ENCODE measurements at places on chromosomes 7 and 10.

DNA sequence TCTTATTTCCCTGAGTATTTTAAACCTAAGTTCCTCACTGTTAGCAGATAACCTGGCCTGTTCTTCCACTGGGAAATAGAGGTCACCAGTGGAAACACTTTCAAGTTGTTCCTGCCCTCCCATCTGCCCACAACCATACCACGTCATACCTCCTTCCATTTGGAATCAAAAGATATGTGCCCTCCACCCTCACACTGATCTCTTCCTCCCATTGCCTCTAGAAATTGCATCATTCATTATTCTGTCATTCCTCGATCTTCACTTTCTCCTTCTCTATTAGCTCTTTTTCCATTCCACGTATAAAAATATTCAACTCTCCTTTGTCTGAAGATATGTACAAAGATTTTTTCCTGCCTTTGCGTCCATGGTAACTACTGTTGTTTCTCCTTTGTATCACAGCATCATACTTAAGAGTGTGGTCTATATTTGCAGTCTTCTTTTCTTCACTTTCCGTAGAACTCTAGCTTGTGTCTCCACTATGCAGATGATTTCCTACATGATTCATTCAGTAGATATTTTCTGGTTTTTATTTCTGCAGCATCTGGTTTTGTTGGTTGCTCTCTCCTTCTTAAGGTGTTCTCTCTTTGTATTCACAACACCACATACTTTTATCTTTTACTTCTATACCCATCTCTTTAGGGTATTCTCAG, 312.3 kb downstream of the REEP3 start:
- peak; percentile 55 for DNase-seq

GRCh38 chr7:107530751-107531150, 33.0 kb downstream of the COG5 start:
- DNase-seq, result no peak

GRCh38 chr7:55550010-55550663, 22.2 kb downstream of the VOPP1 start:
- DNase-seq, result no peak

GRCh38 chr7:148337246-148337965, 253.2 kb upstream of the C7orf33 start:
- no peak for DNase-seq

- peak; percentile 17 for DNase-seq
Measured at GRCh38 chr7:159070431-159071148, 74.1 kb downstream of the VIPR2 start.

- DNase-seq, result no peak
Measured at GRCh38 chr7:108034586-108034985, 31.6 kb upstream of the LAMB1 start.

GRCh38 chr7:72286519-72286918, 125.6 kb downstream of the CALN1 start:
- DNase-seq, result no peak

- DNase-seq, result no peak
Measured at GRCh38 chr7:16365177-16365576, 56.2 kb downstream of the CRPPA start.

DNA sequence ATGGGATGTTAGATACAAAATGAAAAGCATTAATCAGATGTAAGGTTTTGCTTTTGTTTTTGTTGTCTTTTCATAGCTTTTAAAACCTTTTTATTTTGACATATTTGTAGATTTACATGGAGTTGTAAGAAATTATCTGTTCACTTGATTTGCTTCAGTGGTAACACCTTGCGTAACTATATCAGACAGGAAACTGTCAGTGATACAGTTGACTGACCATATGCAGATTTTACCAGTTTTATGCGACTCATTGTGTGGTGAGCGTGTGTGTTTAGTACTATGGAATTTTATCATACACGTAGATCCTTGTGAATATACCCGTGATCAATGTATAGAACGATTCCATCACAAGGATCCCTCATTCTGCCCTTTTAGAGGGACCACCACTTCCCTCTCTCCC, 701.4 kb downstream of the SUGCT start:
- peak; percentile 33 for DNase-seq

- DNase-seq, result peak; percentile 52
Measured at GRCh38 chr7:91565499-91566401, 301.5 kb downstream of the FZD1 start.

DNA sequence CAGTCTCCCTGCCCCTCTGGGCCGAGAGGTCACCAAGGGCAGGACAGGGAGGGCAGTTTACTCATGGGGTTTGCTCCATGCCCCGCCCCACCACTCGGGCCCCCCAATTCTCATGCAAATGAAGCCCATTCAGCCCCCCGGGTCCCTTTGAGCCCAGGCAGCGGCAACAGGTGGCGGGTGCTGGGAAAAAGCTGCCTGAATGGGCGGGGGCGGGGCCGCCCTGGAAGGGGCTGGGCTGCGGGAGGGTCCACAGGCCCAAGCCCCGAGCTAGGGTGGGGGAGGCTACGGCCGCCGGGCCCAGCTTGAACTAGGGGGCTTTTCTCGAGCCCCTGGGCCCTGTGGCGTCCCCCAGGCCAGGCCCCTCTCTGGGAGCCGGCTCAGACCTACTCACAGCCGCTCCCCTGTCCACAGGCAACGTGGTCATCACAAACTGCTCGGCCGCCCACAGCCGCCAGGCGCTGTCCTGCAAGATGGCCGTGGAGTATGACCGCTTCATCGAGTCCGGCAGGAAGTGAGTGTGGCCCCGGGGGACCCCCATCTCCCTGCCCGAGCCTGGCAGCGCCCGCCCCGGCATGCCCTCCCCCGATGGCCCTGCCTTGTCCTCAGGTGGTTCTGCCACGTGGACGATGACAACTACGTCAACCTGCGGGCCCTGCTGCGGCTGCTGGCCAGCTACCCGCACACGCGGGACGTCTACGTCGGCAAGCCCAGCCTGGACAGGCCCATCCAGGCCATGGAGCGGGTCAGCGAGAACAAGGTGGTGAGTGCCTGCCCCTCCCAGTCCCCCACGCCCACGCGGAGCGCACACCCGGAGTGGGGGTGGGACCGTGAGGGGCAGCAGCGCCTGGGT, 5.5 kb downstream of the LFNG start:
- no peak for DNase-seq

DNA sequence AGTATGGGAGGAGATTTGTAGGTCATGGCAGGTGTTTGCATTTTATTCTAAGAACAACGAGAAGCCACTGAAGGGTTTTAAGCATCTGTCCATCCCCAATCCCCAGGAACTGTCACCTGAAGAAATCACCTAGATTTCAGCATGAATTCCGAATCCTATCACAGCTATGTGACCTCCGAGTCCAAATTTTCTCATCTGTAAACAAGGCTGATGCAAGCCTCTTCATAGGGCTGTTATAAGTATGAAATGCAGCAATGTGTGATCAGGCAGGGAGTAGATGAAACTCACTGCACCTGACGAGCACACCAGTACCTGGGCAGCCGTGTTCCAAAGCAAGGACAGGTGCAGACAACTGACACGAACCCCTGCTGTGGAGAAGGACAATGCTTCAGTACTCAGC, 14.0 kb downstream of the HABP2 start:
- DNase-seq, result no peak

GRCh38 chr10:35789996-35790395, 147.9 kb upstream of the FZD8 start:
- DNase-seq, result peak; percentile 60

GRCh38 chr10:95651346-95652060, 5.0 kb downstream of the ALDH18A1 start:
- peak; percentile 47 for DNase-seq

DNA sequence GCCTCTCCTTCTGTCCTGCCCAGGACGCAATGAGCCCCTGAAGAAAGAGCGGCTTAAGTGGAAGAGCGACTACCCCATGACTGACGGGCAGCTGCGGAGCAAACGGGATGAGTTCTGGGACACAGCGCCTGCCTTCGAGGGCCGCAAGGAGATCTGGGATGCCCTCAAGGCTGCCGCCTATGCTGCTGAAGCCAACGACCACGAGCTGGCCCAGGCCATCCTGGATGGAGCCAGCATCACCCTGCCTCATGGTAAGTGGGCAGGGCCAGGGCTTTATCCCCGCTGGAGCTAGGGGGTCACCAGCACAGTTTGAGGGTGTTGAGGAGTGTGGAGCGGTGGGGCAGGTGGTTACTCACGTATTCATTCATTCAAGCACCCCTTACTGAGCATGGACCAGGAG, 4.7 kb upstream of the ANKRD2 start:
- DNase-seq, result no peak

DNA sequence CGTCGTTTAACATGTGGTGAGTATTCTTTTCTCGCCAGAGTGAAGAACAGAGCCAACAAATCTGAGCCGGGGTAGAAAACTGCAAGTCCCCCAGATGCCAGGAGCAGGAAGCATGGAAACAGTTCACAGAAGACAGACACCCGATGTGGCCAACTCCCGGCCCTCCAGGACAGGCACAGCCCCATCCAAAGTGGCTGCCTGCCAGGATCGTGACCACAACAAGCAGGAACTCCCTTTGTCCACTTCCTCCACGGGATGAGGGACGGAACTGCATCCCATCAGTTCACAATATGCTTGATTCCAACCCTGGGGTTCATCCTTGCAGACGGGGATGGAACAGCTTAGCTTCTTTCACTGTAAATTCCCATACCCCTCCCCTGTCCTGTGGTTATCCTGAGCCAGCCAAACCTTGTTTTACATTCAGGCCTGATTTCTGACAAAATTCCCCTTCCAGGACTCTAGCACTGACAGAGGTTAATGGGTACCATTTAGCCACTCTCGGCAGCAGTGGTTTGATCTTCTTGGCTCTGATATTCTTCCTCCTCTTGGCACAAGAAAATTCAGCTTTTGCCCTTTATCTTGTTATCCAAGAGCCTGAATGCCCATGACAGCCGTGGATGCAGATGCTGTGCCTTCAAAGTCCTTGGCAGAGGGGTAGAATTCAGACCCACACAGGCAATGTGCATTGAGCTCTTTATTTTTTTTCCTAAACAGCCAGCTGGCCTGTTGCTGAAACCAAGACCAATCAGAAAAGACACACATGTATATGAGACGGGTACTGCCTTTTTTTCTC, 105.5 kb upstream of the FAM204A start:
- DNase-seq, result peak; percentile 57

DNA sequence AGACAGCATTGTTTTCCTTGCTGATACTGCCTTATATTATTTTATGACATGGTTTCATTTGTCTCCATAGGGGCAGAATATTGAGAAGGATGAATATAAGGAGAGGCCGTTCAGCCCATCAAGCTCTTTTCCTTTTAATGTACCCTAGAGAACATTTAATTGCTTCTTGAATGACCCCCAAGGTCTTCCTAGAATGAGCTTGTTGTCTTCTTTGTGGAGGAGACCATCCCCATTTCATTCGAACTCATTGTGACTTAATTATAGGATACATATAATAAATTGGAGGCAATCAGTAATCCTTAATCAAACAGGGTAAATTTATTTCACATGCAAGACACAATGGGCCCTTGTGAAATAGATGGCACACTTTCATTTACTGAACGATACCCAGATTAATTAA, 231.3 kb downstream of the MDFIC start:
- no peak for DNase-seq

DNA sequence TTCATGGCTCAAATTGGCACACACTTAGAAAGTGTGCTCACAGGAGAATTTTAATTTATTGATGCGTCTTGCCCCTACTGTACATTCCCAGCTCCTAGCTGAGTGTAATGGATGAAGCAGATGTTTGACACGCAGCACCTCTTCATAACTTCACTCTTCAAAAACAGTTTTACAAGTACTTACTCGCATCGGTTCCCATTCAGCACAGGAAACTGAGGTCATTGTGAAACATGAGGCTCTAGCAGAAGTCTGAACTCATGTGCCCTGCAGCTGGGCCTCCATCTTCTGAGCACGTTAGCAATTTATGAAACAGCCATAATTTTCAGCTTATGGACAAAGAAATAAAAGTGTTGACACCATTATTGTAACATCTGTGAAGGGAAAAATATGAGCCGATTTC, 558.9 kb upstream of the MGMT start:
- peak; percentile 15 for DNase-seq

DNA sequence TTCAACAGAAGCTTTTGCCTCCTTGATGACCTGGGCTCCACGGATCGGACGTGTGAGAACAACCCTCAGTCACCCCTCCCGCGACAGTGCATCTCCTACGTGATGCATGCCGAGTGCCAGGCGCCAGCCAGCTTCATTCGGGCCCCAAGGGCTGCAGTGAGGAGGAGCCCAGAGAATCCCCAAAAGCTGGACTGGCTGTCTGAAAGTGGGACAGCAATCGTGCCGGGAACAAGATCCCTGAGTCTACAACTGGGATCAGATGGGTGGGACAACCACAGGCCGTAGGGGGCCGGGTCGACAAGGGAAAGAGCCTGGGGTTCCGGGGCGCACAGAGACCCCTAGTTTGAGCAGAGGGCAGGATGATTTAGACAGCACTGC, 27.2 kb downstream of the EBF3 start:
- DNase-seq, result no peak

DNA sequence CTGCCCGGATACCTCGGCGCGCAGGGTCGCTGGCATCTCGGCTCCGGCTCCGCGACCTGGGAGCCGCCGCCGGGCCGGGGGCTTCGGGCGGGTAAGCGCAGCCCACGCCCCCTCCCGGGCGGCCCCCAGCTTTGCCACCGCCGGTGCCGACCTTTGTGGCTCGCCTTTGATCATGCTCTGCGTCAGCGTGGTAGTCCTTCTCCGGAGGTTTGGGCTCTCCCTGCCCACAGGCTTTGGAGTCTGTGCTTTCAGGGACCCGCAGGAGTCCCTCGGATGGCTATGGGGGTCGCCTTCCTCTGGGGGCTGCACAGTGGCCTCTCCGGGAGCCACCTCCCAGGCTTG, 7.3 kb downstream of the ATP6V1F start:
- no peak for DNase-seq

- DNase-seq, result no peak
Measured at GRCh38 chr10:80739328-80739727, 201.6 kb downstream of the SH2D4B start.

- no peak for DNase-seq
Measured at GRCh38 chr10:131731780-131732630, 168.8 kb upstream of the PPP2R2D start.

GRCh38 chr7:1559626-1560590, 3.9 kb upstream of the TMEM184A start:
- DNase-seq, result no peak

DNA sequence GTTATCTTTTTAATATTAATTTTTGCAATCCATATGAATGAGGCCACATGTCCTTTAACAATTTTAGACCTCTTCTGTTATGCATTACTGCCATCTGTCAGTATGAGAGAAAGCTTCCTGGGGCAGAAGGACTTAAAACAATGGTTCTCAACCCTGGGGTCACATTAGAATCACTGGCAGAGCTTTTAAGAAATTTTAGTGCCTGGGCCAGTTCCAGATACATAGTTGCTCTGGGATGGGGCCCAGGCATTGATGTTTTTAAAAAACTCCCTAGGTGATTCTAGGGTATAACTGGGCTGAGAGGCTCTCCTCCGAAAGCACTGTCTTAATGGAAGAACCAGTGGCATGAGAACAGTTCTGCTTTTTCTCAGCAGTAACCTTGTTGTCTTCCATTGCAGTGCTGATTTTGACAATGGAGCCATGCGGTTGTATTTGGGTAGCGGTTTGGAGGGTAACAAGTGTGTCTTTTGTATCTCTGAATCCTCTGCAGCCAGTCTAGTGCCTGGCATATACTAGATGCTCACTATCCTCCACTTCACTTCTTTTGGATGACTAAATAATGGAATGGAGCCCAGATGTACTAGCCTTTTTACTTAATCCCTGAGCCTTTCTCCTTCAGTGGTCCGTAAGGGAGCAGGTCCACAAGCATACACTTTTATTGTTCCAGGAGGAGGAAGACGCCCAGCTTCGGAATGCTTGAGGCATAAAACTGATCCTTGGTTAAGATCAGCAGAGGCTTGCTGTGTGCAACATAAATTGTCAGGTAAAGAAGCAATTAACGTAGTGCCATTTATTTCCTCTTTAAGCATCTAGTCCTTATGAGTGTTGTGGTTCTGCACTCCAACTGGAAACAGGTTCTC, 227.1 kb downstream of the AUTS2 start:
- DNase-seq, result no peak

GRCh38 chr7:50394315-50394714, 55.8 kb downstream of the FIGNL1 start:
- no peak for DNase-seq
